CD4-positive, alpha-beta T cell (primary cell): ENCODE measurements at places on chromosomes 2 and 18.

DNA sequence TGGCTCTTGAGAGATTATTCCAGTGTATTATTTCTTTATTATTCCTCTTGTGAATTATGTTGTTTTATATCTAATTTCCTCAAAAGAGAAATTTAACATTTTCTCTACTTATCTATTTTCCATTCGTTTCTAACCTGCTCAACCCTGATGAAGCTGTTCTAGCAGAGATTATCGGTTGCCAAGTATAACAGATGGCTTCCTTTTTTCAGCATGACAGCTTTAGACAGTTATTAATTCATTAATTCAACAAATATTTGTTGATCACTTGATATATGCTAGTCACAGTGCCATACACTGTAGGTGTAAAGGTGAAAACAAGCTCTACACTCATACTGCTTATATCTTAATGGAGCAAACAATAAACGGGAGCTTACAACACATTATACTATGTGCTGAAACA is 137.9 kb upstream of the UBE2E3 start:
- DNase-seq = no peak

DNA sequence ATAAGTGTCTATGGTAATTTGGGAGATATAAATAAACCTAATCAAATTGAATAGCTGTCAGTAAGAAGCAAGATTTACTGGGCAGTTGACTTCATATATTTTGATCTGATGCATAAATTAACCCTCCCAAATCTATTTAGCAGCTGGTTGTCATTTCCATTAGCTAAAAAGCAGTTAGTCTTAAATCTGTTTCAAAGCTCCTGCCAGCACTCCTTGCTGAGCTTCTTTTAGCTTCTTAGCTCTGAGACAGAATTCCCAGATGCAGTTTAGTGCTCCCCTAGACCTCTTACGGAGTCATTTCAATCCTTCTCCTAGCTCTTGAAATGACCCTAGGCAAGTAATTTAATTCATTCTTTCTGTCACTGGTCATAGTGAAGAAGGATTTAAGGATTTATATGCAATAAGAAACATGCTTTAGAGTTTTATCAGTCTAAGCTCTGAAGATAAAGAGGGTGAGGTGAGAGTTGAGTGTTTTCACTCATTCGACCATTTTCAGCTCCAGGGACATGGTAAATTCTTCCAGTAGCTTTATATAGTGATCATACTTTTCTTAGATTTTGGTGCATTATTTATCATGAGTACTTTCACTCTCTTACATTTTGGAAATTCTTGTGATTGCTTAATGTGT is 98.9 kb downstream of the PHLPP1 start:
- DNase-seq = no peak

DNA sequence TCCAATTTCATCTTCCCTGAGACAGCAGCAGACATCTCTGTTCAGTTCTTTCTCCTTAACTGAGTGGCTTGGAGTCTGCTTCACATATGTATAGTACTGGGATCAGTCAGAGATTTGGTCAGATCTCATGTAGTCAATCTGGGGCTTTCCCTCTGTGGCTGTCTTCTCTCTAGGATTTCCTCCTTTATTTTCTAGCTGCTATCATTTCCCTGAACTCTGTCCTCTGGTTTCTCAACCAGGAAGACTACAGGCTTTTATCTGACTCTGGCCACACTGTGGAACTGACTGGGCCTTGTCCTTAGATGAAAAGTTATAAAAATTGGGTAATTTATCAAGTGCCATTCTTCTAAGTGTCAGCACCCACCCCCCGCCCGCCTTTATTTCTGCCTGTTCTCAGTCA is 121.0 kb downstream of the RAPGEF4 start:
- no peak for DNase-seq

DNA sequence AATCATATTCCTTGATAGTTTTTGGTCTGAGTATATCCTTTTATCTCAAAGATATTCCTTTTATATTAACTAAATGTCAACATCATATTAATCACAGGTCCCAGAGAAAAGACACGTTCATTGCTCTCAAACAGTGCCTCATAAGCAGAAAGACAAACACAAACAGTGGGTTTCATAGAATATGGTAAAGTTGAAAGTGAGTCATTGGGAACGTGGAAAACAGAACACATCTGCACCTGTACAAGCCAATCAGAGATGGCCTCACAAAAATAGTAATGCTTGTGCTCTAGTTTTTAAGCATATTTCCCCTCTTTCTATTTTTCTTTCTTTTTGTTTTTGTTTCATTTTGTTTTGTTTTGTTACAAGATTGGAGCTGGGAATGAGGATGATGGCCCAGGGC is 328.4 kb upstream of the MAP2 start:
- no peak for DNase-seq

DNA sequence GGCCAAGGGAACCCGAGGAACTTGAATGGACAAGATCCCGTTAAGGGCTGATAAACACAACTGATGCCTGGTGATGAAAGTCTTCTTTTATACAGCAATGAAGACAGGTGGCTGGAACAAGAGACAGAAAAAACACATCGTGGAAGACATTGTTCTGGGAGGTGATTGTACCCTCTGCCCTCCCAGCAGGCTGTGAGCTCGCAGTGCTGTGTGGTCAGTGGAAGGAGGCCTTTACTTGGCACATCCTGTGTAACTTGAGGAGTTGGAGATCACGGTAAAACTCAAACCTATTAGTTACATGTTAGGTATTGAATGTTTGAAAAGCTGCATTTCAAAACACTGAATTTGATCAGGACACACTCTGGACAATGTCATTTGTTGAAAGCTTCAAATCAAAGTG is 249.9 kb upstream of the EPAS1 start:
- no peak for DNase-seq

DNA sequence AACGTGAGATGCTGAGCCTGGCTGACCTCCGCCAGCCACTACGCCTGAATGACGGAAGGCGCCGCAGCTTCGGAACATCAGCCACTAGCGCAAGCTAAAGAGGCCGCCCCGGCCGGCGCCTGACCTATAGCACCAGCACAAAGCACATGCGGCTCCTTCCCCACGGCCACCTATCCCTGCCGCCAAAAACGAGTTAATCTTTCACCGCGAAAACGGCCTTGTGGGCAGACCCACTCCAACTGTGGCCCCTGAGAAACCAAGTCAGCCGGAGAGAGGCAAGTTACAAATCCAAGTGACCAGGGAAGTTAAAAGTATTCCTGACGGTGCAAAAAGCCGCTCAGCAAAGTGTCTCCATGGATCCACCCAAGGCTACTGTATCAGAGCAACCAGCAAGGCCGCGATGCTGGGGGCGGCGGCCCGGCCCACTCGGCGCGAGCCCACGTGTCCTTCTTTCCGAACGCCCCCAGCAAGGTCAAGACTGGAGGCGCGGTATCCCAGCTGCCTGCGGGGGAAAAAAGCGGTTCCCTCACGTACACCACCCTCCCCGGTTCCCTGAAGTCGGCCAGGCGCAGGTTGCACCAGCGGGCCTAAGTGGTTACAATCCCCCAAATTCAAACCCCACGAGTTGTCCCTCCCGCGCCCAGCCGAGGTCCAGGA is 575 bp downstream of the HSPD1 start:
- DNase-seq = peak; percentile 17

GRCh38 chr18:12406371-12407111 is 1.2 kb upstream of the PRELID3A start:
- DNase-seq = no peak

GRCh38 chr2:101113441-101114267 is 37.5 kb downstream of the TBC1D8 start:
- DNase-seq = no peak

- no peak for DNase-seq
Measured at GRCh38 chr2:149645391-149645790, 57.8 kb upstream of the MMADHC start.

DNA sequence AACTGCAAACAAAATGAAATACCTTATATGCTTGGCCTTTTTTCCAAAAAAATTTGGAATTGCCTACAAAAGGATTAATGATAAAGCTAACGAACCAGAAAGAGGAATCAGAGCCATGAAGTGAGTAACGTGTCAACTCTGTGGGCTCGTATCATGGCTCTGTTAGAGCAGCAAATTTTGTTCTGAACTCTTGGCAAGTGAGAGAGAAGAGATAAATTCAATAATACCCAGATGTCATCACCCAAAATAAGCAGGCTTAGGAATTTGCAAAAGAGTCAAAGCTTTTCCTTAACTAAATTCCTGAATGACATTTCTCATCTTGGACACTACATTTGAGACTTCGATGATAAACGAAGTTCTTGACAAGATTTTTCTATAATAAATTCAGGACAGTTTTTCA is 4.4 kb downstream of the TXNDC2 start:
- DNase-seq = no peak

DNA sequence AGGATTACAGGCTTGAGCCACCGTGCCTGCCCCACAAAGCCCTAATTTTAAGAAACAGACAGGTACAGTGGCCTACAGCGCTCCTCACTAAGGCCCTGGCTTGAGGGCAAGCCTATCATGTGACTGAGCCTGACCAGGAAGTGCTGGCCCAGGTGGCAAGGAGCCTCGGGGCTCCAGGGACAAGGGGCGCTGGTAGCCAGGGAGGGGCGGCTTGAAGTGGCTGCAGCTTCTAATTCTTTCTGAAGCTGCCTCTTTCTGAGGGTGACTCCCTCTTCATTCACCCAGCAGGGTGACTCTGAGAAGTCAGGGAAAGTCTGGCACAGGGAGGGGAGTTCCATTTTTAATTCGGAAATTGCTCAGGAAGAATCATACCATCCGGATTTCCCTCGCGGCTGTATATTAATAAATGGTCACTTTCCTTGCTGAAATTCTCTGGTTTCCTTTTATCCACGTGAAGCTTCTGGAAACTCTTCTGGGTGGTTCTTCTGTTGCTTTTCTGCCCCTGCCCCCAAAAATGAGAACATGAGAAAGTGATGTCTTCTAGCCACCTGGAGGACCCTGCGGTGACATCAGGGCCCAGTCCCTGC is 115.7 kb downstream of the FAM210A start:
- DNase-seq = no peak

DNA sequence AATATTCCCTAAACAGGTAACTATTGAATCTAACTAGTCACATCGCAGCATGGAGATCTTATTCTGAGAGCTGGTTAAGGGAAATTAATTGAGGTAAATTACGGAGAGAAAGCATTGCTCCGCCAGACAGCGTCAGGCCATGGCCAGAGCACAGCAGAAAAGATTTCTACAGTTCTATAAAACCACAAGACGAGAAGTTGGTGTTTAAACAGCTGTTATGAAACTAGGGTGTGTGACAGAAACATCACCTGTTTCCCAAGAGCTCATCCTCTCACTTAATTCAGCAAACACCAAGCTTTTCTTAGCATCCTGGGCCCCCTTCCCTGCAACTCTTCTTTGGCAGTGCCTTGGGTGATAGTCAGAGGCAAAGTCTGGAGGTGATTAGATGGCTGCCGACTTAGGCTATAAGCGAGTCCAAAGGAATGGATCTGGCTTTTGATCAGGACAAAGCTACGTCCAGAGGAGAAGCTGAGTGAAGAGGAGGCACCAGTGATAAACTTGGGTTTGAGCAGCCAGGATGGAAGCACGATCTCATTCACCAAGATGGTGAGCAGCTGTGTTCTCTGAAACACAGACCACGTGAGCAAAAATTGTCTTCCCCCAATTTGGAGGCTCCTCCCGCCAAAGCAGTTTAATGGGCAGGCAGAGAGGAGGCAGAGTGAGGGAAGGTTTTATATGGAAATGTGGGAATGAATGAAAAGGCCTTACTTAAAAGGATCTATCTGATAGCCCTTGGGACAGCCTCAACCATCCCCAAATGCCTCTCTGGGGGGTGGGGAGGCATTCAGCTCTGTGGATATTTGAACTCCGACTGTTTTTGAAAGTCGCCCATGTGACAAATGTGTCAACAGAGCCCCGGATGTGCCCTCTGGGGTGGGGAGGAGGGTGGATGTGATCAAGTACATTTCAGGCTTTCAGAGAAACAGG is 57.8 kb downstream of the PKDCC start:
- DNase-seq = peak; percentile 78

DNA sequence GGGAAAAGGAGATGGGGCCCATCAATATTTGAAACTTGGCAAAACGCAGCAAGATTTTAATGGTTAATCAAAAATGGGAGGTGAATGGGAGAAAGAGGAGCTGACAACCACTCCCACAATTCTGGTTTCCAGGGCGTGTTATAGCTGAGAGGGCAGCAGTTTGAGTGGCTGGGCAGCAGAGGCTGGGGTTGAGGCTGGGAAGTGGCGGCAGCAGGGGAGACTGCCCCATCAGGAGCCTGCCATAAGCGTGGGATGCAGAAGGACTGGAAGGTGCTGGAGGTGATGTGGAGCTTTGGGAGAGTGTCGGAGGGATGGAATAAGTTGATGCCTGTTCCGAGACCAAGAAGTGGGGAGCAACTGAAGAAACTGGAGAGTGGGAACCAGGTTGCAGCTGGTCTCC is 48.9 kb upstream of the SH3RF3 start:
- no peak for DNase-seq

DNA sequence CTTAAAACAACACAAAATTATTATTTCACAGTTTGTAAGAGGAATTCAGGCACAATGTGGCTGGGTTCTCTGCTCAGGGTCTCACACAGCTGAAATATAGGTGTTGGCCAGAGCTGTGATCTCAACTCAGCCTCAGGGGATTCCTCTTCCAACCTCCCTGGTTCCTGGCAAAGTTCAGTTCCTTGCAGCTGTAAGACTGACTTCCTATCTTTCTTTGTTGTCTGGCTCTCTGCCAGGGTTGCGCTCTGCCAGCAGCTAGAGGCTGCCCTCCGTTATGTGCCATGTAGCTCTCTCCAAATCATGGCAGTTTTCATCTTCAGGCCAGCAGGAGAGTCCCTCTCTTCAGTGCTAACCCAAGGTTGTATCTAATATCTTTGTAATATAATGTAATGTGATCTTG is 272.5 kb upstream of the KCNJ3 start:
- no peak for DNase-seq

- no peak for DNase-seq
Measured at GRCh38 chr2:16625759-16626158, 39.9 kb downstream of the CYRIA start.

DNA sequence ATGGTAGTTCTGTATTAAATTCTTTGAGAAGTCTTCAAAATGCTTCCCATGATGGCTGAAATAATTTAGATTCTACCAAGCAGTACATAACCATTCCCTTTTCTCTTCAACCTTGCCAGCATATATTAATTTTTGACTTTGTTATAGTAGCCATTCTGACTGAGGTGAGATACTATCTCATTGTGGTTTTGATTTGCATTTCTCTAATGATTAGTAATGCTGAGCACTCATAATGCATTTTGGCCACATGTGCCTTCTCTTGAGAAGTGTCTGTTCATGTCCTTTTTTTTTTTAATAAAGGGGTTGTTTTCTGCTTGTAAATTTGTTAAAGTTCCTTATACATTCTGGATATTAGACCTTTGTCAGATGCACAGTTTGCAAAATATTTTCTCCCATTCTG is 173.9 kb downstream of the CALCRL start:
- DNase-seq = no peak

- no peak for DNase-seq
Measured at GRCh38 chr2:156652691-156653090, 216.5 kb downstream of the GPD2 start.

- DNase-seq = no peak
Measured at GRCh38 chr2:218823196-218823855, 8.3 kb downstream of the PRKAG3 start.
